ENCODE measurements at places on chromosomes 1 and 21.

DNA sequence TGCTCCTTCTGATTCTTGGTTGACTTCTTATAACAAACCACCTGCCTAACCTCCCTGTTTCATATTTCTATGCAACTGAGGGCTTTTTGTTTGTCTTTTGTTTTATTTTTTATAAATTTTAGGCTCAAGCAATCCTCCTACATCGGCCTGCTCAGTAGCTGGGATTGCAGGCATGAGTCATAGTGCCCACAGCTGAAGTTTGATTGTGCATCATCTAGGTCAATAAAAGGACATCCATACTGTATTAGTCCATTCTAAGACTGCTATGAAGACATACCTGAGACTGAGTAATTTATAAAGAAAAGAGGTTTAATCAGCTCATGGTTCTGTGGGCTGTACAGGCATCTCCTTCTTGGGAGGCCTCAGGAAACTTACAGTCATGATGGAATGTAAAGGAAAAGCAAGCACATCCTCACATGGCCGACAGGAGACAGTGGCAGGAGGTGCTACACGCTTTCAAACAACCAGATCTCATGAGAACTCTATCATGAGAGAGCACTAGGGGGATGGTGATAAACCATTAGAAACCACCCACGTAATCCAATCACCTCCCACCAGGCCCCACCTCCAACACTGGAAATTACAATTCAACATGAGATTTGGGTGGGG is 285.0 kb downstream of the SIPA1L2 start:
- no peak for DNase-seq

DNA sequence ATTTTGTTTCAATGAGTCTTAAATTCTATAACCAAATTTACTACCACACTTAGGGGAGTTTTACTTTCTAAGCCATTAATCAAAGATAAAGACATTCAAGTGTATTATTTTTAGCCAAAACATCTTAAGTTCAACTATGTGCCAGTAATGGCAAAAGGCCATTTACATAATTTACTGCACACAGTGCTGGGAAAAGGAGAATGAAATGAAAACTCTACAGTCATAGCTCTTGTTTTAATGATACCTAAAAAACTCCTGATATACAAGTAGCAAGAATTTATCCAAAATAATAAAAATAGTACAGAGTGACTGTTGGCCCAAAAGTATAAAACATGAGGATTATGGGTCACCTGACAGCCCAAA is 42.4 kb upstream of the C1orf198 start:
- DNase-seq, result no peak

DNA sequence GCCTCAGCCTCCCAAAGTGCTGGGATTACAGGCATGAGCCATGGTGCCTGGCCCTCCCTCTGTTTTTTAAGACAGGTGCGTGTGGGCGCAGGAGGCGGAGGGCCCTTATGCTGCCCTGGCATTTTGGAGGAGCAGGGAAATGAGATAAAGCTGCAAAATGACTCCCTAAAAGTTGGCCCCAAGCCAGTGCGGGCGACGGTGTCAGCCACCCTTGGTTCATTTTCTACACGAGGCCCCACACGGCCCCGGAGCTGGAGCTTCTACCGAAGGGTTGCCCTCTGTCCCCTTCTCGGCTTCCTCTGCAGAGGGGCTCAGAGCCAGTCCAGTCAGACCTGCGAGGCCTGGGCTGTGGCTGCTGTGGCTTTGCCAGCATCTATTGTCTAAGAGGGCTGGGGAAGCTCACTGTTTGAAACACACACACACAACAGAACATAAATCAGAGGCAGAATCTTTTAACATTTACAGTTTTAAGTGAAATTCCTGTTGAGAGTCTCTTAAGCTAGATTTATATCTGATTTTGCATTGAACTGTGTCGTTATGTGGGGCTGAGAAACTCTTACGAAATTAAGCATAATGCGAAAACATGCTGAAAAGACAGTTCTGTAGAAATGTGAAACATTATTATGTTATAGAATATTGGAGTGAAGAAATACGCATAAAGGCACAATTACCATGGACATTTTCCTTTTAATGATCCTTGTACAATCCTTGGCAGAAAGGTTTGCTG is 255.9 kb downstream of the CAMTA1 start:
- DNase-seq, result no peak

GRCh38 chr1:233662575-233663304 is 48.8 kb downstream of the KCNK1 start:
- DNase-seq, result no peak

DNA sequence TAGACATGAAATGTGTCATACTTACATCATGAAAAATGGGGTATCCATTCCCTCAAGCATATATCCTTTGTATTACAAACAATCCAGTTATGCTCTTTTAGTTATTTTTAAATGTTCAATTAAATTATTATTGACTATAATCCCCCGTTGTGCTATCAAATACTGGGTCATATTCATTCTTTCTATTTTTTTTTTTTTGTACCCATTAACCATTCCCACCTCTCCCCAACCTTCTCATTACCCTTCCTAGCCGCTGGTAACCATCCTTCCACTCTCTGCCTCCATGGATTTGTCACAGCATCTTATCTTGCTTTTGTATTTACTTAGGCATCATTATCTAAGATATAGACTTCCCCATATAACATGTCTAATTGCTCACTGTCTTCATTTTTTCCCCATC is 15.8 kb downstream of the ATG4C start:
- no peak for DNase-seq

GRCh38 chr1:9689971-9690381 is 38.4 kb downstream of the PIK3CD start:
- DNase-seq, result no peak

DNA sequence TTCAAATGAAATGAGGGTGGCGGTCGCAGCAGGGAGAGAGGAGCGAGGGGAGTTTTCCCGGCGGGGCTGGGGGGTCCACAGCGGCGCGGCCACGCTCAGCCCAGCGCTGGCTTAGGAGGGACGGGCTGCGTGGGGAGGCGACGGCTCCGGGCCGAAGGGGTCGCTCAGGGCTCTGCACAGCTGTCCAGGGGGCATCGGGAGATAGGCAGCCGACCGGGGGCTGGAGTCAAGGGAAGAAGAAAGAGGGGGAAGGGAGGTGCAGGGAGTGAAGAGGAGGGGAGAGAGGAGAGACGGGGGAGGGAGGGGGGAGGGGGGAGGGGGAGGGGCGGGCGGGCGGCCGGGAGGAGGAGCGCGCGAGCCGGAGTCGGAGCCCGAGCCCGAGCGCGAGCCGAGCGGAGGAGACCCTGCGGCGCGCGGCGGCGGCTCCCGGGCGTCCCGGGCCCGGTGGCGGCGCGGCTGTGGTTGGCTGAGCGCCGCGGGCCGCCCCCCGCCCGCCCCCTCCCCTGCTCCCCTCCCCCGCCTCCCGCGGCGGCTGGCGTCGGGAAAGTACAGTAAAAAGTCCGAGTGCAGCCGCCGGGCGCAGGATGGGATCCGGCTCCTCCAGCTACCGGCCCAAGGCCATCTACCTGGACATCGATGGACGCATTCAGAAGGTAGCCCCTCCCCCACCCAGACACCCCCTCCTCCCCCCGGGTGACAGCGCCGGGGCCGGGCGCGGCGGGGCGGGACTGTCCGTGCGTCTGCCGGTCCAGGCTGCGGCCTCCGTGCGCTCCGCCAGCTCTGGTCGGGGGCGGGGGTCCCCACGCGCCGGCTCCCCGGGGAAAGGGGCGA is at the start of gene PDE9A:
Gene PDE9A, plus strand, starts transcription at position 391 of the 831 bp plus-strand sequence. Its CDS starts 194 bp downstream, at position 585.
- DNase-seq, result peak; percentile 13

DNA sequence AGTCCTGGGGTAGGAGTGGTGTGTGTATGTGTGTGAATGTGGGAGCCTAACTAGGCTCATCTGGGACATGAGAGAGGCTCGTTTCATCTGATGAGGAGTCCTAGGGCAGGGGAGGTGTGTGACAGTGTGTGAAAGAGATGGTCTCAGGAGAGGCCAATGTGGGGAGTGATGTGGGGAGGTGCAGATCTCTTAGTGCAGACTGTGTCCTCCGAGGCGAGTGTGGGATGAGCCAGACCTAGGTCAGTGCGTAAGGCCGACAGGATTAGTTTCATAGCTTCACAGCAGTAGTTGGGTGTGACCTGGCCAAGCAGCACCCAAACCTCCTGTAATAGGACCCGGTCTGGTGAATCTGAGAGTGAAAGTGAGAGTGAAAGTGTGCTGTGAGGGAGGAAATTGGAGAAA is 94.7 kb downstream of the LIPI start:
- no peak for DNase-seq

DNA sequence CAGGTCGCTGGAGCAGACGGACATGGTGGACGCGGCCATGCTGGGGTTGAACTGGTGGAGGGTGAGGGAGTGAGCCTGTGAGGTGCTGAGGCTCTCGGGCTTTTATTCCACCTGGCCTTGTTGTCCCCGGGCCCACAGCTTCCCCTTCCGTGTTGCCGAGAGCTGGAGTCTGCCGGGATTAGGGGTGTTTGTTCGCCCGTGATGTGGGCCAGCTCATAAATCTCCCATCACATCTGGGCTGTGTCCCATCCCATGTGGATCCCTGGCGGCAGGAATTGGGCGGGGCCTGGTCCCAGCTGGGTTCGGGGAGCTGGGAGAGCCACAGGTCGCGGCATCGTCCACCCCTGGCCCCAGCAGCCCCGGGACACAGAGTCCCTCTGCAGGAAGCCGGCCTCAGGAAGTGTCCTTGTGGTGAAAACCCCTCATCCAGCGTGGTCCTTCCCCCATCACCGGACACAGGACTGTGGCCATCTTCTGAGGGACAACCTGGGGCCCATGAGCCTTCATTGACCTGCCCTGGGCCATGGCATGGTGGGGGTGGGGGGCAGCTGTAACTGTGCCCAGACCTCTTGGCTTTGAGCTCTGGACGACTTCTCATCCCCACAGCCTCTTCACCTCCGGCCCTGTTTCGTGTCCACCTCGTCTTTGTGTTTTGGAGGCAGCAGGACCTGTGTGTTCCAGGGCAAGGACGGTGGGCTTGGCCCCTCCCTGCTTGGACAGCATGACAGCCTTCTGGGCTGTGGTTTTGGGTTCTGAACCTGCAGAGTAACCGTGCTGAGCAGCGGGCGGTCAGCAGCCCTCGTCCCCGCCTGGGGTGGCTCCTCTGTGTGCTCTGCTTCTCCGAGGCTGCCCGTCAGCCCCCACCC is at the start of gene KRTAP10-6:
Gene KRTAP10-6, minus strand, starts transcription at position 60 of the 866 bp plus-strand sequence. Its CDS starts 21 bp downstream, at position 39.
- no peak for DNase-seq

GRCh38 chr1:47969478-47969877 is 27.7 kb downstream of the TRABD2B start:
- no peak for DNase-seq

GRCh38 chr1:21258331-21259134 is 31.7 kb downstream of the ECE1 start:
- no peak for DNase-seq

- no peak for DNase-seq
Observed at GRCh38 chr1:167095368-167095767, 1.5 kb downstream of the STYXL2 start.

Data from suppressor macrophage treated with lipopolysaccharide for 4 hours (primary cell).